ENCODE measurements at places on chromosomes 7 and 10.

DNA sequence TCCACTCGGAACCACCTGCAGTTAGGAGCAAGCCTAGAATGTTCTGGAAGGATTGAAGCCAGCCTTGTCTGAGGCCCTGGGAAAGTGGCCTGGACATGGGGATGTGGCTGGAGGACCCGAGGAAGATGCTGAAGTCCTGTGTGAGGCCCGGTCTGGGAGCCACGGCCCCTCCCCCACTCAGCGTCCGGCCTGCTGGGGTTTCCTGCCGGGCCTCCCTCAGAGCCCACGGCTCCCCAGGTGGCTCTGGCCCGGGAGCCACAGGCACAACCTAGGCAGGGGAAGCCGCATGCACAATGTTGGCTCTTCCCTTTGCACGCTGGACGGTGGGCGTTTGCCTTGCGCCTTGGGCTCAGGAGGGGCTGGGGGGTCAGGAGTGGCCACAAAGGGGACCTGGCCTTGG is 39.0 kb downstream of the UNCX start:
- DNase-seq = no peak

DNA sequence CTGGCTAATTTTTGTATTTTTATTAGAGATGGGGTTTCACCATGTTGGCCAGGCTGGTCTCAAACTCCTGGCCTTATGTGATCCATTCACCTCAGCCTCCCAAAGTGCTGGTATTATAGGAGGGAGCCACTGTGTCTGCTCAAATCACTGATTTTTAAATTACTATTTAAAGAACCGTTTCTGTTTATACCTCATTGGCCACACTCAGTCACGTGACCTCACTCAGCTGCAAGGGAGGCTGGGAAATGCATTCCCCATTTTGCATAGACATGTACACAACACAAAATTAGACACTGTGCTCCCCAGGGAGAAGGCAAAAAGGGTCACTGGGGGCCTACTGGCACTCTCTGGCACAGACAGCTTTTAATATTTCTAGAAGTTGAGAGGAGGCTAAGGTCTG is 13.6 kb upstream of the CALU start:
- DNase-seq = no peak

DNA sequence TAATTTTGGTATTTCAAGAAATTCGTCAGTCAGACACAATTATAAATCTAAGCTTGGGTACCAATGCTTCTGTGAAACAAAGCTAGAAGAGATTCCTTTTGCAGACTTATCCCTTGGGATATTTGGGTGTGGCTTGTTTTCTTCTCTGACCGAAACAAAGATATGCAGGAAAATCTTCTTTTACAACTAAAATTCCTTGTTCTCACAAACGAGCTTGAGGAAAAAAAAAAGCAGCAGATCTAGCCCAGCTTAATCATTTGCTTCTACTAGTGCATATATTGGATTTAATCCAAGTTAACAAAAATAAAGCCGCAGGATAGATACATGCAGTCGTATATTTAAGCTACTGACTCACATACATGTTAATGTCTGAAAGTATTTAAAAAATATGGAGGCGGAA is 104.2 kb downstream of the PRTFDC1 start:
- no peak for DNase-seq

DNA sequence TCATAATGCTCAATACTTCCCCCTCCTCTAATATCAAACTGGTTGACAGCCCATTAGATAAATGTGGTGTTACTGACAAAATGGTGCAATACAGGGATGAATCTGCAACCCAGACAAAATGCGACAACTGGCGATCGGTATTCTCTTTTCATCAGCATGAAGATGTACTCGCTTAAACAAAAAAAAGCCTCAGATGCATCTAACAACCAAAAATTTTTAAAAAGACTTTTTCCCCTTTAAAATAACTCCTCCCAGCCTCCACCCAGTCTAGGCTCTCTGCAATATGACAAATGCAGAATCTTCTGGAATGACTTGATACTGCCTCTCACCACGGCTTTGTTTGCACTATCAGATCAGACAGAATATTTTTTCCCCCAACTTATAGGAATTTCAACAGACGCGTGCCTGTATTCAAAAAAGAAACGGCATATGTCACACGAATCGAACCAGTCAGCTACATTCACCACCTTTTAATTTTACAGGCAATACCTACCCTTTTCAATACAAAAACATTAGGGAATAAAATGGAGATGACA is 1.2 kb downstream of the YWHAG start:
- no peak for DNase-seq

GRCh38 chr10:29790207-29790606 is 155.4 kb upstream of the SVIL start:
- no peak for DNase-seq

DNA sequence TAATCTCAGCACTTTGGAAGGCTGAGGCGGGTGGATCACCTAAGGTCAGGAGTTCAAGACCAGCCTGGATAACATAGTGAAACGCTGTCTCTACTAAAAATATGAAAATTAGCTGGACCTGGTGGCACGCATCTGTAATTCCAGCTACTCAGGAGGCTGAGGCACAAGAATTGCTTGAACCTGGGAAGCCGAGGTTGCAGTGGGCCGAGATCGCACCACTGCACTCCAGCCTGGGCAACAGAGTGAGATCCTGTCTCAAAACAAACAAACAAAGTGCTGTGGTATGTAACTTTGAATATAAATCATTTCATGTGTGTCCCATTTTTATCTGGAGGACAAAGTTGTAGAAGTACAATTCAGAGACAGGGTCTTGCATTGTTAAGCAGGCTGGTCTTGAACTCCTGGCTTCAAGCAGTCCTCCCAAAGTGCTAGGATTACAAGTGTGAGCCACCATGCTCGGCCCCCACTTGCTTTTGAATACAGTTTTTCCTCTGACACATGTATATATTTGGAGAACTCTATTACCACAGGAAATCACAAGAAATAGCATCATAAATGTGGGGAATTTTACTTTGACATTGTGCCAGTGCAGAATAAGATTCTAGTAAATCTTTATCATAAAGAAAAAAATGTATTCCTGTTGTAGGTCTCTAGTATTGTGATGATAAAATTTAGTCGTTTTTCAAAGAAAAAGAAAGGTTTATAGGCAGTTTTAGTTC is 32.6 kb downstream of the PTPN12 start:
- no peak for DNase-seq

DNA sequence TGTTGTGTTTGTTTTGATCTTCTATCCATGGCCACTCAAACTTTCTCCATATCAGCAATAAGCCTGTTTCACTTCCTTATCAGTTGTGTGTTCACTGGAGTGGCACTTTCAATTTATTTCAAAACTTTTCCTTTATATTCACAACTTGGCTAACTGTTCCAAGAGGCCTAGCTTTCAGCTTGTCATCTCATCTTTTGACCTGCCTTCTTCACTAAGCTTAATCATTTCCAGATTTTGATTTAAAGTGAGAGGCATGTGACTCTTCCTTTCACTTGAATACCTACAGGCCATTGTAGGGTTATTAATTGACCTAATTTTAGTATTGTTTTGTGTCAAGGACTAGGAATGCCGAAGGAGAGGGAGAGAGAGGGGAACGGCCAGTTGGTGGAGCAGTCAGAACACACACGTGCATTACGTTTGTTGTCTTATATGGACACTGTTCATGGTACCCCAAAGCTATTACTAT is 5.5 kb upstream of the GNAT3 start:
- DNase-seq = no peak

GRCh38 chr10:12902135-12902572 is 99.4 kb downstream of the CCDC3 start:
- peak; percentile 79 for DNase-seq

GRCh38 chr7:106367018-106367420 is 82.2 kb upstream of the NAMPT start:
- peak; percentile 30 for DNase-seq

DNA sequence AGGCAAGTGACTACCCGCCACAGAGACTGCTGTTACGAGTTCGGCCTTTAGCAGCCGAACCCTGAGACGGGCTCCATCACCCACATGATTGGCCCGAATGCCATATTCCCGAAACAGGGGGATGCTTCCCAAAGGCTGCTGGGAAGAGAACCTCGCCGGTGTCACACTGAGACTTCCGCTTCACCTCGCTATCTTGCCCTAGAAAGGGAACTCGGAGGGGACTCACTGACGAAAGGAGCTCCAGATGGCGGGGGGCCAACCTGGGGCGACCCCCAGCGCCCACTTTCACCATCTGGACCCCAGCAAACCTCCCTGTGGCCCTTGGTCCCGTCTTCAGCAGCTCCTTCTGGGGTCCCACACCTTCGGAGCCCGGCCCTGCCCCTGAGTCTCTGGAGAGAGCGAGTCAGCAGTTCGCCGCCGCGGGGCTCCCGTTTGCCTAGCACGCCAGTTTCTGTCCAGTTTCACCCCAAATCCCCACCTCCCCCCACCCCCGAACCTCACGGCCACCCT is 529 bp downstream of the HPS1 start:
- DNase-seq = no peak

DNA sequence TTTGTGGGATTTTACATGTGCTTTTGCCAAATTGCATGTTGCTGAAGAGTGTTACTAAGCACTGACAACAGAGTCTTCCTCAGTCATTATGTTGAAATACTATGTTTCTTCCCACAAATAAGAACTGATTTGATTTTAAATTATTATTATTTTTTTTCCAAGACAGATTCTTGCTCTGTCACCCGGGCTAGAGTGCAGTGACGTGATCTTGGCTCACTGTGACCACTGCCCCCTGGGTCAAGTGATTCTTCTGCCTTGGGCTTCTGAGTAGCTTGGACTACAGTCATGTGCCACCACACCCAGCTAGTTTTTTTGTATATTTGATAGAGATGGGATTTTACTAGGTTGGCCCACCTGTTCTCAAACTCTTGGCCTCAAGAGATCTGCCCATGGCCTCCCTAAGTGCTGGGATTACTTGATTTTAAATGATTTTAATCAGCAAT is 42.3 kb downstream of the MINPP1 start:
- no peak for DNase-seq

GRCh38 chr7:37031571-37032257 is 307.4 kb upstream of the AOAH start:
- DNase-seq = peak; percentile 90

GRCh38 chr10:10959666-10960065 is 58.0 kb upstream of the CELF2 start:
- DNase-seq = no peak

DNA sequence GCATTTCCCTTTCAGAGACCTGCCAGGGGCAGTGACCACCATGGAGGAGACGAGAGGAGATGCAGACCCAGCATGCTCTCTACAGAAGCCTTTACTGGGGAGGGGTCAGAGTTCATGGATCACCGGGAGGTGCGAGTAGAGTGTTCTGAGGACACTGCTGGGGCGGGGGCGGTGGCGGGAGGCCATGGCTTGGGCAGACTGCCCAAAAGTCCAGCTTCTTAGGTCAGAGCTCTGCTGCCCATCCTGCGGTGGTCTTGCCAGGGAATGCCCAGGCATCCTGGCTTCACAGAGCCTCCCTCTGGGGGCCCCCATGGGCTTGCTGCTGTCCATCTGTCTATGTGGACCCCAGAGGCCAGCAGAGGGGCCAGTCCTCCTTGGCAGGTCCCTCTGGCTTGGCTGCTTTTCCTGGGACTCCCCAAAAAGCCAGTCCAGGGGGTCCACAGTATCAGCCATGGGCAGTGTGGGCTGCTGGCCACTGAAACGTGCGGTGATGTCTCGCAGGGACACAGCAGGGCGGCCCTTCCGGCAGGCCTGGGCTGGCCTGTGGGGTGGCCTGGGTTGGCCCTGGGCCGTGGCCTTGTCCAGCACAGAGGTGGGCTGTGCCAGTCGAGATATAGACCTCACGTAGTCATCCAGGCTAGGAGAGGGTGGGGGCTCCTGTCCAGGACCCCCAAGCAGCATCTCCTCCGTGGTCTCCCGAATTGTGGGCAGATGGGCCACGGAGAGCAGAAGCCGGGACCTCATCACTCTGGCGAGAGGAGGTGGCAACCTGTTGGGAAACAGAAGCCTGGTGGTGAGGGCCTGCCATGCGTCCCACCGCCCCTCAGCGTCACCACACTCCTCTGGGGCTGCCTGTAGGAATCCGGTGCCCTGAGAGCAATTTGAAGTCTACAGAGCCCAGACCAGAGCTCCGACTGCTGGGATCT is 1.1 kb downstream of the DEPP1 start:
- DNase-seq = no peak

DNA sequence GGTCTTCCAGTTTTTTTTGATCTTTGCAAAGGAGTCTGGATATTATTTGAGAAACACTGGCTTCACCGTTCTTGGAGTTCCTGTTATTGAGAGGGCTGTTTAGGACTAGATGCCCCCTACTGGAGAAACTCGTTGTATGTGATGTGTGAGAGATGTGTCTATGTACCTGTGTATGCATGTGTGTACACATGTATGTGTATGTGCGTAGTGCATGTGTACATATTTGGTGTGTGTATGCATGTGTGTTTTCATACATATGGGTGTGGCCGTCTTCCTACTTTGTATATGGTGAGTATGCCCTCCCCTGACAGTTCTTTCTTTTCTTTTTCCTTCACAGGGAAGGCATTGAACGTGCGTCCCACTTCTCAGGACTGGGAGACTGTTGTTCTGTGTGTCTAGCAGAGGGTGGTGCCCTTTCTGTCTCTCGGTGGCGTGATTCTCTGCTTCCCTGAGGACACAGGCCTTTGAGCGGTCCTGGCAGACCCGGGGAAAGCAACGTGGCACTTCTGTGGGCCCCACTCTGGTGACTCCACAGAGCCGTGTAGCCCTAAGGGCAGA is 3.0 kb upstream of the CALHM3 start:
- peak; percentile 70 for DNase-seq

GRCh38 chr10:133180192-133180964 is 20.4 kb downstream of the KNDC1 start:
- no peak for DNase-seq

DNA sequence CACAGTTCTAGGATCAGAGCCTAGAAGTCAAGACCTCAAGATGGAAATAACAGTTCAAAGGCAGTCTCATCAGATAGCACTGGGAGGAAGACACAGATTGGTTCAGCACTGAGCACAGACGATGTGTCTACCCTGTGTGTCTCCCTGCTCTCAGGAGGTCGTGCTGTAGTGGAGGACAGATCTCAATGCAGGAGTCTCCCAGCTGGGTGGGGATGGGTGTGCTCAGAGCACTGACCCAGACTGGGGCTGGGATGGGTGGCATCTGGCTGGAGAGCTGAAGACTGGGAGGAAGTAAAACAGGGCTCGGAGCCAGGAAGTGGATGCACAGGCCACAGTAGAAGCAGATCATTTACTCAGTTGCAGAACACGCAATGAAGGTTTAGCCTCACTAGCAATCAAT is 69.5 kb upstream of the GDF10 start:
- DNase-seq = no peak

GRCh38 chr10:11853468-11853867 is 30.3 kb downstream of the PROSER2 start:
- no peak for DNase-seq

GRCh38 chr10:6741541-6741941 is 161.5 kb upstream of the PRKCQ start:
- no peak for DNase-seq
